ENCODE measurements at places on chromosomes 13 and 19. TPM values are rescaled to one million over a fixed set of nuclear protein-coding genes. Genes with fewer than 3 reads are reported as not detected.

DNA sequence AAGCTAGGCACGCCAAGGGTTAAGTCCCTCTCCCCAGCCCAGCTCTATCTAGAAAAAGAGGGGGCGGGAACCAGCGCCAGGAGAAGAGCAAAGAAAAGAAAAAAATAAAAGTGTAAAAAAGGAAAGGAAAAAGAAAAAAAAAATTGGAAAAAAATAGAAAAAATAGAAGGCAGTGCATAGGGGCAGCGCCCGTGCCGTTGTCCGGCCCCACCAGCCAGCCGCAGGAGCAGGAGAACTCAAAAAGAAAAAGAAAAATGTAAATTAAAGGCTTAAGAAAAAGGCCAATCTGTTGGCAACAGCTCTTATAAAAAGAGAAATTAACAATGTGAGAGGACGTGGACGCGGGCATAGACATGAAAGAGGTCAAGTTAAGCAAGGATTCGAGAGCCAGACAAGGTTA lies 105.4 kb upstream of the ZNF98 start:
- H3K27me3 ChIP-seq: peaks cover 27% of the 10 kb centered on the region
- DNase-seq: no peak
- H3K27ac ChIP-seq: no peak overlapping the region
- H3K4me3 ChIP-seq: no peak overlapping the region
- H3K4me1 ChIP-seq: no peaks in the 10 kb centered on the region

DNA sequence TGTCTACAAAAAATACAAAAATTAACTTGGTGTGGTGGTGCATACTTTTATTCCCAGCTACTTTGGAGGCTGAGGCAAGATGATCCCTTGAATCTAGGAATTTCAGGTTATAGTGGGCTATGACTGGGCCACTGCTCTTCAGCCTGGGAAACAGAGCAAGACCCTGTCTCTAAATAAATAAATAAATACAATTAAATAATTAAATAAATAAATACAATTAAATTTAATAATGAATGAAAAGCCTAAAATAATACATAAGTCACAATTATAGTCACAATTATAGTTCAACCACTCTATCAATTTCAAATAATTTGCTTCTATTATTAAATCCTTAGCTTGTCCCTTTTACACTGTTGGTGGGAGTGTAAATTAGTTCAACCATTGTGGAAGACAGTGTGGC lies 146.4 kb upstream of the RFC3 start:
- no peak overlapping the region for H3K4me3 ChIP-seq
- DNase-seq: no peak
- H3K36me3 ChIP-seq: no peaks in the 10 kb centered on the region
- H3K4me1 ChIP-seq: peaks cover 10% of the 10 kb centered on the region

- H3K27me3 ChIP-seq: no peaks in the 10 kb centered on the region
- no peak overlapping the region for H3K27ac ChIP-seq
- no peaks in the 10 kb centered on the region for H3K4me1 ChIP-seq
- no peak overlapping the region for H3K4me3 ChIP-seq
- H3K36me3 ChIP-seq: no peaks in the 10 kb centered on the region
- no peak for DNase-seq
Observed at GRCh38 chr13:81658598-81659370, 1317.9 kb upstream of the SPRY2 start.

DNA sequence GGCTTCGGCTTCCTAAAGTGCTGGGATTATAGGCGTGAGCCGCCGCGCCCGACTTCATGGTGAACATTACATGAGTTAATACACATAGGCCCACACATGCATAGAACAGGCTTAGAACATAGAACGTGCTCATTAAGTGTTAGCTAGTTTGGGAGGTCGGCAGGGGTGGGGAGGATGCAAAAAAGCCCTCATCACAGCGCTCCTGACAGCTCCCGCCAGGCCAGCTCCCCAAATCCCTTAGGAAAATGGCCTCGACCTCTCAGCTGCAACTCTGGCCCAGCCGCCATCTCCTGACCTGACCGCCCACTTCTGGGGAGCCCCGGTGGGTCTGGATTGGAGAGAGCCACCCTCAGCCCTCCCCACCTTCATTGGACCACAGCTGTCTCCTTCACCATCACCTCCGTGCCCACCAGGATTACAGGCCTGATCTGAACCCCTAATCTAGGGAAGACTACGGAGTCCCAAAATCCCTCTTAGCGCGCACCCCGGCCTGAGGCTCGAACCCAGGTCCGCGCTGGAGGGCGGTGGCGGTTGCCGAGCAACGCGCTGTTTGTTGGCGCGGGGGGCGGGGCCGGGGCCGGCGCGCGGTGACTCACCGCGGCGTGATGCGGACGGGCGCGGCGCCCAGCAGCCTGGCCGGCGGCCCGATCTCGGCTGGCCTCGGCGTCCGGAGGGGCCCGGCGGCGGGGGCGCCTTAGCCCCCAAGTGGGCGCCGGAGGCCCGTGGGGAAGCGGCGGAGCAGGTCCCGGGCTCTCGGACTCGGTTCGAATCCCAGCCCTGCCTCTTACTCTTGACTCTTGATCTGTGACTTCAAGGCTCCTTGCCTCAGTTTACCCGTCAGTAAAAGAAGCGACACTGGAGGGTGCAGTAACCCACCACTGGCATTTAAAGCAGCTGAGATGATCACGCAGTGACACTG lies 26.7 kb upstream of the NANOS3 start:
- H3K36me3 ChIP-seq: no peaks in the 10 kb centered on the region
- no peaks in the 10 kb centered on the region for H3K27me3 ChIP-seq
- H3K4me1 ChIP-seq: peaks cover 54% of the 10 kb centered on the region
- DNase-seq: peak; percentile 92
- H3K4me3 ChIP-seq: peak overlapping the region; percentile 24
- peak overlapping the region; percentile 100 for H3K27ac ChIP-seq

- H3K27me3 ChIP-seq: no peaks in the 10 kb centered on the region
- peaks cover 23% of the 10 kb centered on the region for H3K4me1 ChIP-seq
- peaks cover 32% of the 10 kb centered on the region for H3K36me3 ChIP-seq
- peak overlapping the region; percentile 88 for H3K27ac ChIP-seq
Observed at GRCh38 chr19:55279340-55279739, 570 bp downstream of the HSPBP1 start.

GRCh38 chr13:55567721-55568625 lies 1572.7 kb upstream of the PRR20A start:
- no peaks in the 10 kb centered on the region for H3K36me3 ChIP-seq
- H3K4me1 ChIP-seq: no peaks in the 10 kb centered on the region
- no peaks in the 10 kb centered on the region for H3K27me3 ChIP-seq
- DNase-seq: no peak
- no peak overlapping the region for H3K4me3 ChIP-seq
- no peak overlapping the region for H3K27ac ChIP-seq

- peaks cover 31% of the 10 kb centered on the region for H3K4me1 ChIP-seq
- peak overlapping the region; percentile 86 for H3K27ac ChIP-seq
- no peaks in the 10 kb centered on the region for H3K36me3 ChIP-seq
- peak; percentile 67 for DNase-seq
Observed at GRCh38 chr13:106701771-106702341, 133.9 kb upstream of the ARGLU1 start.

DNA sequence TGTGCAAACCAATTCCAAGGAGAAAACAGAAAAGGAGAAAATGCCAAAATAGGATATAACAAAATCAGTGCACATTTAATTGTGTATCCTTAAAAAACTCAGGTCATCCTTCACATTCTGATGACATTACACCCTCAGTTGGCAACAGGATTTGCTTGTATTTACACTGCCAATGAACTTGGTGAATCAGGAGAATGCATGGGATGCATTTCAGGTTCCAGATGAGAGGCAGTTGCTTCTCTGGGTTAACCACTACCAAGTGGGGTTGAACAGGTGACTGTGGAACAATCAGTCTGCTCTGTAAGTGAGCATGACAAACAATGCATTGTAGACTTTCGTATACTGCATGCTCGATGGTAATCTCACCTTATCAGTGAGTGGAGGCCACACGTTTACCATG lies 79.1 kb downstream of the STARD13 start:
- H3K27ac ChIP-seq: no peak overlapping the region
- H3K4me1 ChIP-seq: peaks cover 79% of the 10 kb centered on the region
- no peaks in the 10 kb centered on the region for H3K36me3 ChIP-seq
- no peaks in the 10 kb centered on the region for H3K27me3 ChIP-seq
- DNase-seq: no peak

GRCh38 chr19:7865262-7865911 lies 8.8 kb downstream of the PRR36 start:
- no peak overlapping the region for H3K4me3 ChIP-seq
- peaks cover 36% of the 10 kb centered on the region for H3K4me1 ChIP-seq
- no peak overlapping the region for H3K27ac ChIP-seq
- H3K36me3 ChIP-seq: no peaks in the 10 kb centered on the region

GRCh38 chr19:39144290-39145071 lies 18.9 kb downstream of the PAK4 start:
- DNase-seq: no peak
- peaks cover 37% of the 10 kb centered on the region for H3K4me1 ChIP-seq
- H3K27me3 ChIP-seq: no peaks in the 10 kb centered on the region
- no peaks in the 10 kb centered on the region for H3K36me3 ChIP-seq
- H3K27ac ChIP-seq: no peak overlapping the region

GRCh38 chr13:50993934-50994333 lies 84.3 kb downstream of the RNASEH2B start:
- H3K4me1 ChIP-seq: peaks cover 42% of the 10 kb centered on the region
- H3K27ac ChIP-seq: peak overlapping the region; percentile 2
- no peaks in the 10 kb centered on the region for H3K36me3 ChIP-seq
- no peaks in the 10 kb centered on the region for H3K27me3 ChIP-seq
- H3K4me3 ChIP-seq: no peak overlapping the region
- no peak for DNase-seq

- peaks cover 4% of the 10 kb centered on the region for H3K36me3 ChIP-seq
- no peaks in the 10 kb centered on the region for H3K4me1 ChIP-seq
Observed at GRCh38 chr19:8490873-8491272, 11.6 kb downstream of the PRAM1 start.

- no peak overlapping the region for H3K27ac ChIP-seq
- no peak for DNase-seq
- H3K4me1 ChIP-seq: peaks cover 13% of the 10 kb centered on the region
- no peaks in the 10 kb centered on the region for H3K27me3 ChIP-seq
- no peak overlapping the region for H3K4me3 ChIP-seq
- H3K36me3 ChIP-seq: no peaks in the 10 kb centered on the region
Observed at GRCh38 chr19:16566161-16566560, 6.1 kb downstream of the SLC35E1 start.

- no peak for DNase-seq
- no peak overlapping the region for H3K4me3 ChIP-seq
- peaks cover 14% of the 10 kb centered on the region for H3K36me3 ChIP-seq
Observed at GRCh38 chr19:10708291-10708690, 7.1 kb downstream of the QTRT1 start.

DNA sequence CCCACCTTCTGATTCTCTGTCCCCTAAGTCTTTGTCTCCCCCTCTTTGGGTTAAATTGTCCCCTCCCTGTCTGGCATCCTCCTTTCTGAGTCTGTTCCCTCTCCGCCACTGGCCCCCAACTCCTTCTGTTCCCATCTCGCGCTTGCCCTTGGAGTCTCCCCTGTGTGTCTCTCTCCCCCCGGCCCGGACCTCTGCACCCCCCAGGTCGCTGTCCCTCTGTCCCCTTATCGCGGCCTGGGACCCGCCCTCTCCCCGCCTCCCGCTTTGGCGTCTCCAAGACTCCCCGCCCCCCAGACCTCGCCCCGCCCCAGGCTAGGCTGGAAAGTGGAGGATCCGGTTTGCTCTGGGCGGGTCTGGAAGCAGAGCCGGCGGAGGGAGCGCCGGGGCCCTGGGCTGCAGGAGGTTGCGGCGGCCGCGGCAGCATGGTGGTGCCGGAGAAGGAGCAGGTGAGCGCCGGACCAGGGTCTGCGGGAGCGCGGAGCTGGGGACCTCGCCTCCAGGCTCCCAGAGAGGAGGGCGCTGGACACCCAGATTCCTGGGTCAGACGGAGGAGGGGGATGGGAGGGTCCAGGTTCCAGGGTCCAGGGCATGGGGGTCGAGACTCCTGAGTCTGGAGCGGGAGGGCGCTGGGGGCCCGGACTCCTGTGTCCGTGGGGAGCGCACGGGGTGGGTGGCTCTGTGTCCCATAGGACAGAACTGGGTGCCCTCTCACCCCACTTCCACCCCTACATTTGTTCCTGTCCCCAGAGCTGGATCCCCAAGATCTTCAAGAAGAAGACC lies at the start of gene TRPM4:
TRPM4 (plus strand) TSS at position 348 of the 780 bp plus-strand sequence; CDS start at position 423, 75 bp downstream.
- H3K27ac ChIP-seq: peak within 1 kb of the TSS; percentile 98
- H3K36me3 ChIP-seq: no peaks in the 10 kb centered on the region
- no peaks in the 10 kb centered on the region for H3K27me3 ChIP-seq

DNA sequence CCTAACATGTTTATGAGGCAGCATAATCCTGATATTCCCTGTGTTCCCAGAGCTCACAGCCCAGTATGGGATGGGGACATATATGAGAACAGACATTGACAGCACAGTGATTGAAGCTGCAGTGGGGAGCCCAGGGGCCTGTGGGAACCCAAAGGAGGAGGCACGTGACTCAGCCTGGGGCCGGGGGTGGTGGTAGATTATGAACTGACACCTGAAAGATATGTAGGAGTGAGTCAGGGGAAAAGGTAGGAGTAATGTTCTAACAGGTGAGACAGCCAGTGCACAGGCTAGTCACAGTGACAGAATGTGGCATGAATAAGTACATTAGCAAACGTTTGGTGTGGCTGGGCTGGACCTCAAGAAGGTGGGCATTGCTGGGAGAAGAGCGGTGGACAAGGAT lies 29.0 kb downstream of the CKM start:
- no peak overlapping the region for H3K27ac ChIP-seq
- H3K4me1 ChIP-seq: no peaks in the 10 kb centered on the region
- H3K27me3 ChIP-seq: no peaks in the 10 kb centered on the region
- DNase-seq: no peak
- peaks cover 70% of the 10 kb centered on the region for H3K36me3 ChIP-seq
- H3K4me3 ChIP-seq: no peak overlapping the region

- no peaks in the 10 kb centered on the region for H3K36me3 ChIP-seq
- H3K4me1 ChIP-seq: no peaks in the 10 kb centered on the region
- no peaks in the 10 kb centered on the region for H3K27me3 ChIP-seq
Observed at GRCh38 chr13:66520511-66521355, 709.4 kb downstream of the PCDH9 start.

- no peaks in the 10 kb centered on the region for H3K36me3 ChIP-seq
- no peak overlapping the region for H3K4me3 ChIP-seq
- no peaks in the 10 kb centered on the region for H3K4me1 ChIP-seq
- H3K27me3 ChIP-seq: peaks cover 85% of the 10 kb centered on the region
- no peak overlapping the region for H3K27ac ChIP-seq
Observed at GRCh38 chr19:1736927-1737326, 16.4 kb upstream of the ONECUT3 start.

- peaks cover 25% of the 10 kb centered on the region for H3K4me1 ChIP-seq
- no peak overlapping the region for H3K4me3 ChIP-seq
- no peak overlapping the region for H3K27ac ChIP-seq
- DNase-seq: no peak
- peaks cover 30% of the 10 kb centered on the region for H3K27me3 ChIP-seq
- peaks cover 53% of the 10 kb centered on the region for H3K36me3 ChIP-seq
Observed at GRCh38 chr19:14470031-14470876, 4.9 kb downstream of the PTGER1 start.

ATP11A gene
- total RNA-seq: 81.1 TPM

HS6ST3 gene
- total RNA-seq: 0.30 TPM

LMTK3 gene
- 0.40 TPM for total RNA-seq

CEACAM8 gene
- not detected for total RNA-seq

DACT3 gene
- 13.2 TPM for total RNA-seq

FREM2 gene
- 0.30 TPM for total RNA-seq

KLK1 gene
- 0.71 TPM for total RNA-seq

ZFP14 gene
- total RNA-seq: 2.3 TPM

SERTAD3 gene
- total RNA-seq: 31.0 TPM

PTPRH gene
- 6.9 TPM for total RNA-seq

HRC gene
- 985 TPM for total RNA-seq

All from heart right ventricle (tissue), 16 donors.